ENCODE measurements at places on chromosomes 13 and 19.
A peak's percentile ranks its signal among the peaks of the same experiment; 100 is the strongest.

GRCh38 chr19:40687525-40688016, 2.9 kb downstream of the NUMBL start:
- DNase-seq, result peak; percentile 95

- no peak for DNase-seq
Observed at GRCh38 chr13:110536006-110536693, 25.4 kb downstream of the RAB20 start.

- DNase-seq, result no peak
Observed at GRCh38 chr13:105048677-105049076, 1486.8 kb downstream of the EFNB2 start.

DNA sequence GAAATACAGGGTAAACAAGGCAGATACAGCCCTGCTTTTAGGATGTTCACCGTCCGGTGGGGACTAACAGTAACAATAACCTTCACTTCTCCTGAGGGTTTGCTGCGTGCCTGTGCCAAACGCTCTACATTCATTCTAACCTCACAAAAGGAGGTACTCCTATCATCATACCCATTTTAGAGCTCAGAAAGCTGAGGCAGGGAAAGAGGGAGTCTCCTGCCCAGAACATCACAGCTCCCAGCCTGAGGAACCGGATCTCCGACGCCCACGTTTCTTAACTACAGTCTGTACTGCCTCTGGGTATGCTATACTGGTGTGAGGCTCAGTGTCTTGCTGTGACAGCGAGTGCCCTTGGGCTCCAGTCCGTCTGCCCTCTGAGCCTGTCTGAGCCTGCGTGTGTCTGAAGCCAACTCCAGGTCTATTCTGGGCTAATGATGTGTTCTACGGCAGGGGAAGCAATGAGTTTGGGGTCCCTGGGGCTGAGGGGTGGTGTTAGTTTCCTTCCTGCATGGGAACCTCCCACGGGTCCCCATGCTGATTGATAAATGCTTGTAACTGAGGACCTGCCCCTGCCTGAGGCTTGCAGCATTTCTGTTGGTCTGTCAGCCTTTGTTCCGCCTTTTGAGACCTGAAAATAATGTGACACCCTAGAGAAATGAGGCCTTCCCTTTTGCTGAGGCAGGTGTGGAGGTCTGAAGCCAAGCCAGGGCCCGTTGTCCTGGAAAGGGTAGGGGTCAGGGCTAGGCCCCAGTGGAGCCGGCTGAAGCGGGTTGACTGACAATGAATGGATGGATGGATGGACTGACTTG, 4.9 kb downstream of the LIPE start:
- DNase-seq, result peak; percentile 38

- DNase-seq, result no peak
Observed at GRCh38 chr13:74114202-74114601, 20.0 kb downstream of the KLF12 start.

GRCh38 chr19:45887200-45887710, 1.3 kb upstream of the IRF2BP1 start:
- DNase-seq, result peak; percentile 48

DNA sequence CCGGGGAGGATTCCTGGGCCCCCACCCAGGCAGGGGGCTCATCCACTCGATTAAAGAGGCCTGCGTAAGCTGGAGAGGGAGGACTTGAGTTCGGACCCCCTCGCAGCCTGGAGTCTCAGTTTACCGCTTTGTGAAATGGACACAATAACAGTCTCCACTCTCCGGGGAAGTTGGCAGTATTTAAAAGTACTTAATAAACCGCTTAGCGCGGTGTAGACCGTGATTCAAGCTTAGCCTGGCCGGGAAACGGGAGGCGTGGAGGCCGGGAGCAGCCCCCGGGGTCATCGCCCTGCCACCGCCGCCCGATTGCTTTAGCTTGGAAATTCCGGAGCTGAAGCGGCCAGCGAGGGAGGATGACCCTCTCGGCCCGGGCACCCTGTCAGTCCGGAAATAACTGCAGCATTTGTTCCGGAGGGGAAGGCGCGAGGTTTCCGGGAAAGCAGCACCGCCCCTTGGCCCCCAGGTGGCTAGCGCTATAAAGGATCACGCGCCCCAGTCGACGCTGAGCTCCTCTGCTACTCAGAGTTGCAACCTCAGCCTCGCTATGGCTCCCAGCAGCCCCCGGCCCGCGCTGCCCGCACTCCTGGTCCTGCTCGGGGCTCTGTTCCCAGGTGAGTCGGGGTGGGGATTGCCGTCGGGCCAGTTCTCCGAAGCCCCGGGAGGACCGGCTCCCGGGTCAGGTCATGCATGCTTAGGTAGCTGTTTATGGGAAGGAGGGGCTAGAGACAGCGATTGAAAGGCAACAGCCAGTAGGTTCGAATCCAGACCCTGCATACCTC, at the start of gene ICAM1:
Gene ICAM1 (plus strand): TSS at position 505 of the 779 bp plus-strand sequence. CDS start 40 bp downstream, at position 545.
- DNase-seq, result peak; percentile 57

- no peak for DNase-seq
Observed at GRCh38 chr13:113374511-113375175, 10.7 kb upstream of the GRTP1 start.

- DNase-seq, result peak; percentile 24
Observed at GRCh38 chr13:112859817-112860190, 109.2 kb upstream of the MCF2L start.

DNA sequence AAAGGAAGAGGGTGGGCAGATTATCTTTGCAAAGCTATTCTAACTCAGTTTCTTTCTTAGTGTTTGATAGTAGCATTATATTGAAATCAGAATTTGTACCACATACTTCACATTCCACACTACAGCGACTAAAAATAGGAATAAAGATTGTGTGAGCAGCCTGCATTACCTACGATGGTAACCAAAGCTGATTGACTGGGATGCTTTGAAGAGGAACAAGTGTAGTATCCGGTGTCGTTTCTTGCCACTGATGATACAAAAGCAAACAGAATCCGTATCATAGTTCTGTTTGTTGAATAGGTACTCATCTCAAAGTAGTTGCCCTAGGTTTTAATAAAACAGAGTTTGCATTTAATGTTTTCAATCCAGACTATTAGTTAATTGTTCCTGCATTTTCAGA, 51.2 kb downstream of the FLT3 start:
- no peak for DNase-seq

DNA sequence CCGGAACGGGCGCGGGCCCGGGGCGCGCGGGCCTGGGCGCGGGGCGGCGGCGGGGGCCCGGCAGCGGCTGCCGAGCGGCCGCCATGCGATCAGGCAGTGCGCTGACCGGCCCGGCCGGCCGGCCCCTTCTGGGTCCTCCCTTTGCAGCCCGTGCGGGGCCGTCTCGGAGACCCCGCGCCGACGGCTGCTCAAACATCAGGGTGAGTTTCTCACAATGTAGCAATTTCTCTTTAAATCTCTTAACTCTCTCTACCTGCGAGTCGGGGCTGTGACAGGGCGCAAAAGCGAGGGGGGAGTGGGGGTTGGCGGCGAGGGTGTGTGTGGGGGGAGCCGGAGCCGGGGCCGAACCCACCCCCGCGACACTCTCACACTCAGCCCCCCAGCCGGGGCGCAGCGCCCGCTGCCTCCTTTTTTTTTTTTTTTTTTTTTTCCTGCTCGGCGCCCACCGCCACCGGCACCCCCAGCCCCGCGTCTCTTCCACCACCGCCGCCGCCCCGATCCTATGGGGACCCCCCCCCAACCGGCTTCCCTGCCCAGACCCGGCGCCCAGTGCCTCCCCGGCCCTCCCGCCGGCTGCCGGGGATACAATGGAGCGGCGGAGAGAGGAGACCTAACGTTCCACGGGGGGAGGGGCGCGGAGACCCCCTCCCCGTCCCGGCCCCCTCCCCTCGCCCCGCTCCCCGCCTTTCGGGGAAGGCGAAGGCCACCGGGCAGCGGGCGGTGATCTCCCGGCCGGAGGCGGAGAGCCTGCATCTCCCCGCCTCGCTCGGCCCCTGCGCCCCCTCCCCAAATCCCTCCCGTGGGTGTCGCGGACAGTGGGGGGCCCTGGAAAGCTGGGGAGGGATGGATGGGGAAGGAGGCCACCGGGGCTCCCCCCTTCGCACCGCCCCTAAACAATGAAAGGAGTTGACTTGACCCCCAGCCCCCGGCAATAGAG, at the start of gene BICRA:
Gene BICRA (plus strand): TSS at position 166 of the 937 bp plus-strand sequence. CDS start 64,441 bp downstream, outside the sequence.
- DNase-seq, result peak; percentile 94

All from erythroblast (primary cell).